ENCODE measurements at places on chromosomes 7 and 10.

DNA sequence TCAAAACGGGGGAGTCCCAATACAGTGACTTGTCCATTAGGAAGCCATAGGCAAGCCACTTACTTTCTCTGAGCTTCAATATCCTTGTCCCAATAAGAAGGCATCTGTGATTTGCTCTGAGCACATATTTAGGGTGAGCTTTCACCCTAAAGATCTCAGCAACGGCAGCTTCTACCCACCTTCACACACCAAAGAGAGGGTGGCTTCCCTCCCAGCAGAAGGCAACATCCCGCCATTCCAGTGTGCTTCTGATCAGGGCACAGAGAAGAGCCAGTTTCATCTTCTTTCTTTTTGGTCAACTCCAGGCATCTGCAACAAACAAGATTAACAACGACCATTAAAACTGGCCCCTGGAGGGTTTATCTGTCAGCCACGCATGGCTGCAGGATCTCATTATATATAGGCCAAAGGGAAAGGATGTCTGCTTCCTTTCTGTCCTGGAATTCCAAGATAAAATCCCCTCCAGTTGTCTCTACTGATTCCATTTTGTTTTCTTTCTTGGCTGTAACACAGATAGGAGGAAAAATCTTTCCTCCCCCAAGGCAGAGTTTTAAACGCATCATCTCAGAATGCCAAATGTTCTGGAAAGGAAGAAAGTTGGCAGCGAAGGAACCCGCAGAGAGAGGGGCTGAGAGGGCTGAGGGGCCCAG, 491 bp upstream of the SH2D4B start:
- DNase-seq = no peak

DNA sequence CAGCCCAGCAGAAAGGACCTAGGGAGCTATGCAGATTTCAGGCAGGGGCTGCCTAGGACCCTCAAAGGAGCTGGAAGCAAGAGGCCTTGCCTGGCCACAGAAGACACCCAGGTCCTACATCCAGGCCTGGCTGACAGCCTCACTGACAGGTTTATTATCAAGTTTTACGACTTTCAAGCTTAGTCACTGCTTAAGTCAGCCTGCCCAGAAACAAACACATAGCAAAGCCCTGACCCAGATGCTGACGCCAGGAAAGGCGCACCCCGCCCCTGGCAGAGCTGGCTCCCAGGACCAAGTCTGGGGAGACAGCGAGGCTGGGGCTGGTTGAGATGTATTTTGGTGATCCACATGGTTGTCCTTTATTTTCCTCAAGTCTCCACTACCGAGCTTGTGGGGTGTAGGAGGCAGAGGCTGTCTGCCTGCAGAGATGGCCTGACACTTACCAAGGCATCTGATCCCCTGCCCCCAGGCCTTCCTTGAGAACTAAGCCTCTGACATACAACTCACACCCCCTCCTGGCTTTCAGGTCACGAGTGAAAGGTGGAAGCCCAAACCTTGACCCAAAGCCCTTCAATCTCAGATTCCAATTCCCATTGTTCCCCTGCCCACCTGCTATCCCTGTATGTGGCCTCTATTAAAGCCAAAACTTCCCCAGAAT, 80.7 kb upstream of the EMX2 start:
- no peak for DNase-seq

DNA sequence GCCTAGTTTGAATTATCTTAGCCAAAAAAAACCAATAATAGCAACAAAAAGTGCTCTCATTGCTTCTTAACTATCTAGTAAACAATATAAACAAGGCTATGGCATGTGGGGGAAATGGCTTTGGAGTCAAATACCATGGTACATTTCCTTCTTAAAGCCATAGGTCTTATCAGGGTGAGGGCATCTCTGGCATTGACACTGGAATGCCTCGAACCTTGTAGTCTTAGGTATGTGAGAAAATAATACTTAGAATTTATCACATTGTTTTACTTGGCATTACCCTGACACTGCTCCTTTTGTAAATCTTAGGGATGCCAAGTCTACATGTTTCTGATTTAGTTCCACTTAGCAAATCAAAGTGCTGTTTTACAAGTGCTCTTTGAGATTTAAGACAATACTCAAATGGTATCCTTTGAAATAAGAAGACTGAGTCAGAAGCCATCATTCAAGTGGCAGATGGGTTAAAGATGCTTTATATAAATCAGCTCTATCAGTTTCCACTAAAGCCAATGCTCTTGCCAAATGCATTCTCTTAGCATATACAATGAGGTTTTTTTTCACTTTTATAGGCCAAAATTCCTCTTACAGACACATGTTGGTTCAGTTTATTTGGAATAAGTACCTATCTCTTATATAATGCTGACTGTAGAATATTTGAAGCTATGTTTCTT, 155.2 kb downstream of the HPSE2 start:
- no peak for DNase-seq

- DNase-seq = no peak
Measured at GRCh38 chr10:104574838-104575237, 66.3 kb upstream of the SORCS3 start.

DNA sequence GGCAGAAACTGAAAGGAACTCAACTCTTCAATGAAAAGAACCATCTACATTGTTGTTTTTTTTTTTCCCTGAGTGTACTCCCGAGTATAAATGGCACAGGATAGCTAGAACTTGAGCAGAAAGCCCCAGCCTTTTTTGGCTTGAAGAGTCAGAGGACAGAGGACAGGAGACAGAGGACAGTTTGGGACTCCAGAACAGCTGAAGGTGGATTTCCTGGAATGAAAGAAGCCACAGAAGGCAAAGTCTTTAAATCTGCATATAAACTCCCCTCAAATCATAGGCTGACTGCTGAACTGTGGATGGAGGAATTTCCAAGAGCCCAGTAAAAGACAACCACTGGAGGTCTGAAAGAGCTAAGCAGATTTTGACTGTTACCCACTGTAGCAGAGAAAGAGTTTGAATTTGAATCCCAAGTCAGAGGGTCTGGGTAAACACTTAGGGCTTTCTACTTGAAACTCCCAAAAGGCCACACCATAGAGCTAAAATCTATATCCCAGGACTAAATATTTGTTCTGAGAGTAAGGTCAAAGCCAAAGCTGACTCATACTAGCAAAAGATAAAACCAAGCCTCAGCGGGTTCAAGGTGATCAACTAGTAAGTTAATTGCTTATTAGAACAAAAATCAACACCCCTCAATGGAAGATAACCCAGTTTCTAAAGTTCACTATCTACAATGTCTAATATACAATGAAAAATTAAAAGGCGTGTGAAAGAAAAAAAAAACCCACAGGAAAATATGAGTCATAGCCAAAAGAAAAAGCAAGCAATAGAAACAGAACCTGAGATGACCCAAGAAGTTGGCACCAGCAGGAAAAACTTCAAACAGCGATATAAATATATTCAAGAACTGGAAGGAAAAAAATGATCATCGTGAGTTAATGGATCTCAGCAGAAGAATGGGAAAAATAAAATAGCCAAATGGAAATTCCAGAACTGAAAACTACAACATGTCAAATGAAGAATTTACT, 1.8 kb upstream of the OPN1SW start:
- DNase-seq = no peak

Measured in posterior cingulate gyrus (tissue), 11 donors.